ENCODE measurements at places on chromosomes 4 and X. TPM values are rescaled to one million over a fixed set of nuclear protein-coding genes. Genes with fewer than 3 reads are reported as not detected.

GRCh38 chrX:50910685-50911176 is at the start of gene BMP15:
TSS of gene BMP15 (plus strand) at chrX:50910735. CDS start at chrX:50910784, 49 bp downstream.
- no peak for DNase-seq

The CITED1 gene
- total RNA-seq, result not detected

DNA sequence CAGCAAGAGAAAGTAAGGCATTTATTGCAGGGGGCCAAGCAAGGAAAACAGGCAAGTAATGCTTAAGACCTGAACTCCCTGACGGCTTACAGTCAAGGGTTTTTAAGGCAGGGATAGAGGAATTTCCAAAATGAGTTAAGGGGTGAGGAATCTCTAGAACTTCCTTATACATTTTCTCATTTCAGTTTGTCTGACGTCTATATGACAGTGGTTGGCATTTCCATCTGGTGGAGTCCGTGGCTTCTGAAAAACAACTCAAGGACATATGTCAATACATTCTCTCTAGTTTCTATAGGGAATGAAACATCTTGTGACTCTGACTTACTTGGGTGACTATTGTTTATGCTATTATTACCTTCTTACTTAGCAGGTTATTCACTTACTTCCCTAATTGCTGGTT is 19.3 kb upstream of the GUCY2F start:
- no peak for DNase-seq

DNA sequence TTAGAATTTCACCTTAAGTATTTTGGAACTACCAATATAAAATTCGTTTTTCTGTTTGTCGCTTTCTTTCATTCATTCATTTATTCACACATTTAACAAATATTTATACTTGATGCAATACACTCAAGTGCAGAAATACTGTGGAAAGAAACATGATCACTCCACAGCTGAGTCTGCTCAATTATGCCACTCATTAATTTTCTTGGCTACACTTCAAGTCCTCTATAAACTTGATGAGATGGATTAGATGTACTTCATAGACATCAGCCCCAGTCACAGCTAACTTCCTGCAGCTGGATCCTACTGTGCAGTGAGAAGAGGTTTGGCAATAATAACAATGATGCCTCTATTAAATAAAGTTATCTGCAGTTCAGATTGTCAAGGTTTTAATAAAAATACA is 208.1 kb downstream of the PDGFC start:
- DNase-seq, result no peak

The CTAG1A gene
- total RNA-seq, result not detected

The SPP1 gene
- 5.6 TPM for total RNA-seq

DNA sequence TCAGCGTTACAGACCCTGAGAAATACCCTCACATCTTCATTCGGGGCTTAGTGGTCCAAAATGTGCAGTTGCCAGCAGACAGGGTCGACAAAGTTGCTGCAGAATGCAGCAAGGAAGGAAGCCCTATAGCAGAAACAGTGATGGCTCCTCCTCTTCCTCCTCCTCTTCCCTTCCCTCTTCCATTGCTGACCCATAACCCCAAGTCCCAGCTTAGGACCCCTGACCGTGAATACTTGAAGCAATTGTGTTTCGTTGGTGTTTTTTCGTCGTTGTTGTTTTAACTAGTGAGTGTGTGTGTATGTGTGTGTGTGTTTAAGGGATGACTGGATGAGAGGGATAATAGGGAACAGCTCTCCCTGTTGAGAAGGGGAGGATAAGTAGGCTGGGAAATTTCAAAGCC is 69.5 kb downstream of the SLAIN2 start:
- no peak for DNase-seq

The BANK1 gene
- total RNA-seq, result 0.24 TPM

DNA sequence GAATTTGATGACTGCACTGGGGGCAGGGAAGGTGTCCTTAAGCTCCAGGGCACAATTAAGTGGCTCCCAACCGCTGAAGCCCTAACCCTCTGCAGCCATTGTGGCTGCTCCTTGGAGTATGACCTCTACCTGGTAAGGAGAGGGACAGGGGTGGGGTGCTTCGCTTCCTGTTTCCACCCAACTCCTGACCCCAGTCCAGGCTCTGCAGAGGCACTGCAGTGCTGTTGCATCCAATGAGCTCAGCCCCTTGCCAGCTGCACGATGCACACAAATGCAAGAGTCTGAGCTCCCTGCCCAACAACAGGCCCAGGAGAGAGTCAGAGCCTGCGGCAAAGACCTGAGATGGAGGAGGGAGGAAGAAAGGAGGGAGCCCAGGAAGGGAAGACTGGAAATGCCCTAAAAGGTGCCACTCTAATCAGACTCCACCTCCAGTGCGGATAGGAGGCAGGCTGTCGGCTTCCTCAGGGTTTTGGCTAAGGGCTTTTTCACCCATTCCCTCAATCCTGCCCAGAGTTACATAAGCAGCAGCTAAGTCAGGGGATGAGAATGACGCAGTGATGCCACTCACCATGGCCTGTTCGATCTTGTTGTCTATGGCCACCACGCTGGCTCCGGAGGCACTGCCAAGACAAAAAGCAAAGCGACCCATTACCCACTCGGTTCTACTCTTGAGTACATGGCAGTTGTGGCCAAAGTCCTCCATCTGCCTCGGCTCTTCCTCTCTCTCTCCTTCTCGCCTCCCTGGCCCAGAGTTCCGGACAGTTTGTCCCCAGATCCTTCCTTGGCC is 60.1 kb downstream of the TSC22D3 start:
- DNase-seq, result no peak
